Activated CD4-positive, alpha-beta T cell treated with anti-CD3 and anti-CD28 coated beads, Interleukin-10, Interleukin-2, amounts not matched to agents 100 ng/mL and 50 ng/mL, durations not matched to agents 16 hours and 8 hours (primary cell): ENCODE measurements at places on chromosomes 4 and X.

DNA sequence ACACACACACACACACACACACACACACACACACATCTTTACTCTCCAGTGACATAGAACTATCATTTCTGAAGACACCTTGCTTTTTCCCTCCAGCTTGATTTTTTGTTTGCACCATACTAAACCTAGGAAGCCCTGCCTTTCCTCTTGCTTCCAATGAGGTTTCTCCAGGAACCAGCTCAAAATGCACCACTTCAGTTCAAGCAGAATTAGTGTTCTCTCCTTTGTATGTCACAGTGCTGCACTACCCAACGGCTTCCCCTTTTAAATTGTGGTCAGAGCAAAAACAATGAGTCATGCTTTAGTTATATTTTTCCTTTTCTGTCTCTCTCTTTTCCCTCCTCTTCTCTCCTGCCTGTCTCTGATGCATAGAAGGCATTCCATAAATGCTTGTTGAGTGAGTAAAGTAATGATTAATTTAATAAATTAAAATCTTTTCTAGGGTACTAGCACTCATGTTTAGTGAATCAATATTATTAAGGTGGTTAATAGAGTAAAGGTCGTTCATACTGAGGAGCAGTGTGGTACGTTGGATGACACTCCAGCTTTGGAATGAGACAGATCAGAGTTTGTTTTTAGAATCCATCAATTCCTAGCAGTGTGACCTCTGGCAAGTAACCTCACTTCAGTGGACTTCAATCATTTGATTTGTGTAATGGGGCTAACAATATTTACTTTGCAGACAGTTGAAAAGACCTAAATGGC lies 5.9 kb downstream of the RTL3 start:
- peak; percentile 56 for DNase-seq

DNA sequence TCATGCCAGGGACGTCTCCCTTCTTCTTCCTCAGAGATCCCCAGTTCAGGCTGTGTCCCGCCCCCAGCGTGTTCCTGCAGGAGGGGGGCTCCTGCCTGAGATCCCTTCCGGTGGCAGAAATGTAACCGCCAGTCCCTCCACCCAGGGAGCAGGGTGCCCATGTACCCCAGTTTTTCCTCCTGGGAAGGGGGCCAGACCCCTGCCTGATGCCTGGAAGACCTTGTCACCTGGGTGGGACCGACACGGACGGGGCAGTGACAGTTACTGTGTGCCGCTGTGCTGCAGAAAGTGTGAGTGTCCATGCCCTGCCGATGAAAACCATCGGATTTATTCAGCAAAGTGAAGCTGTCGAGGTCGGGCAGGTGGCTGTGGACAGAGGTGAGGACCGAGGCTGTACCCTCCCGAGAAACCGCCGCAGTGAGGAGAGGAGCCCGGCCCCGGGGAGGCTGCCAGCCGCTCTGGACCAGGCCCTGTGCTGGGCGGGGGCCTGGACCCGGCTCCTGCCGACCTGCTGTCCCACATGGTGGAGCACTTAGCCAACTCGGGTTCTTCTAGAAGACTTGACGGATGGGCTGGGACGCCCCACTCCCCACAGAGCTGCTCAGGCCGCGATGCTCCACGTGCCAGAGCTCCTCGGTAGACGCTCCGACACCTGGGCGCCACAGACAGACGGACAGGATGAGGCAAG lies 36.7 kb upstream of the HMX1 start:
- no peak for DNase-seq

- no peak for DNase-seq
These were observed 438.3 kb downstream of the GPAT3 start for GRCh38 chr4:83974111-83974780.

DNA sequence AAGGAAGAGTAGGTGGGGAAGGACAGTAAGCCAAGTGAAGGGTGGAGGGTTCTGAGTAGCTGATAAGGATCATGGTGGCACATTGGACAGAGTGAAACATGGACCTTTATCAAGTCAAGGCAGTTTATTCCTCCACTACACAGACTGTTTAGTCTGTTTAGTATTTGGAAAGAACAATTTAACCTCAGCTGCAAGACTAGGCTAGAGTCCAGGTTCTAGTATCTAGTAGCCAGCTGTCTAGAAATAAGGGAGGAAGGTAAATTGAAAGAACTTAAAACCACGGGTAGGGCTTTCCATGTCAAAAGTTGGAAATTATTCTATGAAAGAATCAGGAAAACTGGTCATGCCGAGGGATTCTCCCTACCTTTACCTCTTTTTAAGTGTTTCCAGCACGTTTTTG lies 140.1 kb upstream of the MED14 start:
- DNase-seq = no peak

GRCh38 chrX:101230636-101231035 lies 11.1 kb downstream of the DRP2 start:
- DNase-seq = no peak

DNA sequence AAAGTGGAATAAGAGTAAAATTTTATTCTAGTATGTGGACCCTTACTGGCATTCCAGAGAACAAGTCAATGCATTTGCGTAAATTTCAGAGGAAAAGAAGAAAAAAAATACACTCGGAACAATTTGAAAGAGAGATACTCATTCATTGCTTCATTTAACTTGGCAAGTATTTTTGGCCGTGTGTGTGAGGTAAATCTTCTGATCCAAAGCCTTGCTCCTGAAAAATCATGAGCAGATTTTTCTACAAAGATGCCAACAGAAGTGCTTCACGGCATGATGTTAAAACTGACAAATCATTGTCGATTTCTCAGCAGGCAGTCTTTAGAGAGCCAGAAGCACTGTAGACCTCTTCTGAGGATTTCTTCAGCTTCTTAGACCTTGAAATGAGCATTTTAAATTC lies 194.0 kb downstream of the COX18 start:
- no peak for DNase-seq

GRCh38 chrX:103846386-103846785 lies 14.3 kb upstream of the RAB9B start:
- no peak for DNase-seq

DNA sequence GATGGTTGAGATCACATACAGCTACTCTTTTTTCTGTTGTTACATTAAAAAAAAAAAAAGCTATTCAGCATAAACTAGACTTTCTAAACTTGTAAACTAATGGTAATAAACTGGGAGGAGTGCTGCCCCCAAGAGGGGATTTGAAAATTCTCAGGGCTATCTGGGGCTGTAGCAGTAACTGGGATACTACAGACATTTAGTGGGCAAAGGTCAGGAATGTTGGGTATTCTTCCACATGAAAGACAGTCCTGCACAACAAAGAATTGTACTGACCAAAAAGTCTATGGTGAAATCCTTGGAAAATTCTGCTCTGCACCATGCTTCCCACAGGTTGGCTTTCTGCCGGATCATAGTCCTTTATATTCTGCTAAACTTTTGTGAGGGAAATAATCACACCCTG lies 232.6 kb upstream of the BOD1L1 start:
- DNase-seq = no peak

DNA sequence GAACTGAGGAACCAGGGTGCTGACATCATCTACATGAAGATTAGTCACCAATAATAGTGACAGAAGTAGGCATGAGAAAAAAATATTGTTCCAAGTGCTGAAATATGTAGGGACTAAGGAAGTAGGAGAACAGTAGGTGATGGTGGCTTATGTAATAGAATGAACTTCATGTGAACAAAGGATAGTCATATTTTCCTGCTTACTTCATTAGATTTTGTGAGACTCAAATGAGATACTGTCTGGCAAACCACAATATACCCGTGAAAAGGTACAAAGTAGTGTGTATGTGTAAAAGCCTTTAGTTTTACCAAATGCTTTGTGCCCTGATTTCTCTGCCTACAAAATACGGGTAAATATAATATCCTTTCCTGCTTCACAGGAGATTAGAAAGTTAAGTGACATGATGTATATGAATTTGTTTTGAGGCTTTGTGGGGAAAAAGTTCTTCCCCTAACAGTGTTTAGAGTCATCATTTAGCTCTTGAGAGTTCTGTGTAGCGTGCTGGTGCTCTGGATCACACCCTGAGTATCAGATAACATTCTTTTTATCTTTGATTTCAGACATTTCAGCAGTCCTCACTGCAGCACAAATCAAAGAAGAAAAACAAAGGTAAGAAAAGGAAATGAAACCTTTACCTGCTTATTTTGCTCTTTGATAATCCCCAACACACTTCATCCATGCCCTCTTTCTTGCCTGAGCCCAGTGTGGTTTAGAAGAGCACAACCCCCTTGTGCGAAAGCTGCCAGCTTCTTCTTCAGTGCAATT lies 67.9 kb downstream of the KLHL34 start:
- DNase-seq = no peak

- DNase-seq = no peak
These were observed 68.7 kb upstream of the WWC2 start for GRCh38 chr4:183030309-183030708.

DNA sequence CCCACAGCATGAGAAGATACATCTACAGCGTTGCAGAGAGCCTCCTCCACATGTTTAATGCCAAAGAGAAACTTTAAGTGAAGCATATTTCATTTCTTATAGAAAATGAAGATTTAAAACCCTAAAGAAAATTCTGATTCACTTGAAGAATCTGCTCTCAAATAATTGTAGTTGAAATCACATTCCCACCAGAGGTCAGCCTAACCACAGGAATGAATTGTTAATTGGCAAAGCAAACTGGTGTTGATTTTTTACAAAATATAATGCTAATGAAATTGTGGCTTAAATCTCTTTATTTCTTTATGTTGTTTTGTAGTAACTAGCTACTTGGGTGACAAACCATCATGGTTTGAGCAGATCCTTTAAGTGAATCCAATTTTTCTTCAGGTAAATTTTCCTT lies 31.1 kb upstream of the WDR17 start:
- no peak for DNase-seq

DNA sequence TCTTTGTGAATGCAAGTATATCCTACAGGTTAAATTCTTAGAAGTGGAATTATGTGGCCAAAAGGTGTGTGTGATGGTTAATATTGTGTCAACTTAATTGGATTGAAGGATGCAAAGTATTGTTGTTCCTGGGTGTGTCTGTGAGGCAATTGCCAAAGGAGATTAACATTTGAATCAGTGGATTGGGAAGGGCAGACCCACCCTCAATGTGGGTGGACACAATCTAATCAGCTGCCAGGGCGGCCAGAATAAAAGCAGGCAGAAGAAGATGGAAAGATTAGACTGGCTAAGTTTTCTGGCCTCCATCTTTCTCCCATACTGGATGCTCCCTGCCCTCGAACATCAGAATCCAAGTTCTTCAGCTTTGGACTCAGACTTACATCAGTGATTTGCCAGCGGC lies 76.2 kb upstream of the GBA3 start:
- no peak for DNase-seq

DNA sequence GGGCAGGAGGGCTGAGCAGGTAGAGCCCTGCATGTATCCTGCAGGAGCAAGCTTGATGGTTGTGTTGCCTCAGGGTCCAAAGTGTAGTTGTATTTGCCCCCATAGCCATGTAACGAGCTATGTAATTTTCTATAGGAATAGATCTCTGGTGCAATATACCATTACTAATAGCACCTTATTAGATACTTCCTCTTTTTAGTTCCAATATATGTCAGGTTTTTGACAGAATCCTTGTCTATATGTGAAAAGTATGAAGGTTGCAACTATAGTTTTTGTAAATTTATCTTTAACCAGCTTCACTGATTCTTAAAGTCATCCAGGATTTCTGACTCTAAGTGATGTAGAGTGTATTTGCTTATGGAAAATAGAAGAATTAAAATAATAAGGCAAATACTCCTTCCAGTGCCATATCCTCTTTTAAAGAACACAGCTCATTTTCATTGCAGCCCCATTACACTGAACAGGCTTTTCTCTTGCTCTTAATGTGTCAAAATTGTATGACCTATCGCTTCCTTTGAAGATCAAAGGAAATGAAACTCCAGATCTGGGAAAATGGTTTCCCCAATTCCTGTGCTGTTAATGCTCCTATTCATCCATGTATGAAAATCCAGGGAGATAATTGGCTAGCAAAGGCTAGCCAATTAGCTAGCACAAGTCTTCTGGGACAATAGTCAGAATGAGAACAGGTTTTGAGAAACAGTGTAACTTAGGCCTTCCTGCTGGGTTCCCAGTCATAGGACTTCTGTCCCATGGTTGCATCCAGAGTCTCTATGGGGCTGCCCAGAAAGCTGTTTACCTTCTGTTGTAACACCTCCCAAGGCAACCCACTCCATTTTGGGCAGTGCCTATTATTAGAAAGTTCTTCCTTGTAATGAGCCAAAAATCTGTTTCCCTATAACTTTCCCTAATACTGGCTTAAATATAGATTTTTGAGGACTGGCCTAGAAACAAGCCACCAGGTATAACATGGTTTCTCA lies 90.6 kb downstream of the TSPAN7 start:
- DNase-seq = no peak

GRCh38 chrX:10103023-10103422 lies 53.8 kb upstream of the CLCN4 start:
- no peak for DNase-seq

GRCh38 chr4:13493793-13494192 lies 9.7 kb upstream of the RAB28 start:
- DNase-seq = no peak

DNA sequence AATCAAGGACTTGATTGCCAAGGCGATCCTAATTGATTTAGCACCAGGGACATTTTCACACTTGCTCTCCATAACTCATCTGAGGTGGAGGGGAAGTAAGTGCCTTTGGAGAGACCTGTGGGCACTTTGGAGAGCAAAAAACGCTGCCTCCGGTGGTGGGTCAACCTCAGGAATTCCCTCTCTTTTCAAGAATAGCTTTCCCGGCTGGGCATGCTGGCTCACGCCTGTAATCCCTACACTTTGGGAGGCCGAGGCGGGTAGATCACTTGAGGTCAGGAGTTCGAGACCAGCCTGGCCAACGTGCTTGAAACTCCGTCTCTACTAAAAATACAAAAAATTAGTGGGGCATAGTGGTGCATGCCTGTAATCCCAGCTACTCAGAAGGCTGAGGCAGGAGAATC lies 49.2 kb downstream of the PRPS1 start:
- DNase-seq = no peak

DNA sequence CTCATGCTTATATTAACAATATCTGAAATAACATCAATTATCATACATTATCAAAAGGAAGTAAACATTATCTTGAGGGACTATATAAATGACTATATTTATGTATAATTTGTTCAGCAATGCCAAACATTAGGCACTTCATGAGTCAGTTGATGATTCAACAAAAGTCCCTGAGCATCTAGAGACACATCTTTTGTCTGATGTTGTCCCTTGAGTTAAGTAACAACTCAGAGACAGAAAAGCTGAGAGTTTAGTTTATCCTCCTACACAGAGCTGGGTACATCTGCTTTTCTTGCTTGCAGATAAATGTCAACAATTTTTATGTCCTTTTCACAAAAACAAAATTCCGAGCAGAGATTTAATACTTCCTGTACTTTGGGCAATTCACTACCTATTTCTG lies 311.1 kb downstream of the INPP4B start:
- no peak for DNase-seq
